ENCODE measurements at places on chromosomes 1 and 21.

GRCh38 chr1:55702064-55702463 lies 486.9 kb upstream of the USP24 start:
- no peak for DNase-seq

DNA sequence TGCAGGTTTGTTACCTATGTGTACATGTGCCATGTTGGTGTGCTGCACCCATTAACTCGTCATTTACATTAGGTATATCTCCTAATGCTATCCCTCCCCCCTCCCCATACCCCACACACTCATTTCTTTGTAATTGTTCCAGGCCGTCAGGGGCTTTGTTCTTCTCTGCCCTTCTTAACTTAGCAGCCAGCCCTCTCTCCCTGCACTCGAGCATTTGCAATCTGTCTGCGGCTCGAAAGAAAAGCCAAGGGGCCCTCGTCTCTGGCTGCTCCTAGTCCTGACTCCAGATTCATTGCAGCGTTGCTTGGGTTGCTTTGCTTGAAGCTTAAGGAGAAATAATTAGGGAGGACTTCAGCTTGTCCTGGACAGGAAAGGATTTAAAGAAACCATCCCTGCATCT lies 85.7 kb downstream of the ATP1A1 start:
- DNase-seq, result no peak

- DNase-seq, result peak; percentile 10
Observed at GRCh38 chr1:221740993-221741702, 741 bp downstream of the DUSP10 start.

- no peak for DNase-seq
Observed at GRCh38 chr1:44650159-44650831, 24.0 kb downstream of the TMEM53 start.

DNA sequence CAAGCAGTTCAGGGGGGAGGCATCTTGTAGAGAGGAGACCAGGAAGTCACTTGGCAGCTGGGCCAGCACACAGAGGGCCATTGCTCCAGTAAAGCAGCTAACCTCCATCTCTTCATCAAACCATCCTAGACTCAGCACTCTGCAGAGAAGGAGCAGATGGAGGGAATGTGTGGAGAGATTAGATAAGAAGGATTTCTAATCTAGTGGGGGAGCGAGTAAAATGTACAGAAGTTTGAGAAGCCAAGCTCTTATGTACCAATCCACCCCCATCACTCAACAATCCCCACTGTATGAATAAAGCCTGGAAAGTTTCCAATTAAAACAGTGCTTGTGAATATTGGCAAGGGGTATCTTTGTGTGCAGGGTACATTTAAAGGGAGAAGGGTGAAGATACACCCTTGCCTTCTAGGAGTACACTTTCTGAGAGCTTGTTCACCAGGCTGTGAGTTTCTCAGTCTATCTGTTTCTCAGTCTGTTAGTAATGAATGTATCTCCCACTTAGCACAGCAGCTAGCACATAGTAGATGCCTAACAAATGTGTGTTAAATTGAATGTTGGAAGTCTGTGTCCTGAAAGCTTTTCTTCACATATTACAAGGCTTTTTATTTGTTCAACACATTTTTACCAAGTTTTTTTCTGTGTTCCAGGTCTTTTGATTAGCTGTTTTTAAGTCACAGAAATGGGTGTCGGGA lies 142.7 kb upstream of the UBE2U start:
- no peak for DNase-seq

GRCh38 chr1:23019863-23020625 lies 776 bp downstream of the KDM1A start:
- DNase-seq, result peak; percentile 21
